ENCODE measurements at places on chromosomes 6 and 20.
A peak's percentile ranks its signal among the peaks of the same experiment; 100 is the strongest.

DNA sequence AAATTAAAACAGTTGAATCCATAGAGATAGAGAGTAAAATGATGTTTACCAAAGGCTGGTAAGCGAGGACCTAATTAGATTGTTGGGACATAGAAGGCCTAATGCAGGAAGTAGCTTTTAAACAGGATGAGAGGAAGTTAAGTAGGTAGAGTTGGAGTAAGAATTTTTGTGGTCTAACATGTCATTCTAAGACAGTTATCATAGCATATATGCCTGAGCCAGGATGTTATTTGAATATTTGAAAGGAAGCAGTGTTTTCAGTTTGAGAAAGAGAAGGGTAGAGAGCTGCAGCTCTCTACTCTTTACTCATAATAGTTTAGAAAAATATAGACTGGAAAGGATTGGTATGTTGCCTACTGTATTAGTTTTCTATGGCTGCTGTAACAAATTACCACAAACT is 121.6 kb downstream of the MEI4 start:
- DNase-seq: no peak

GRCh38 chr6:112389361-112389760 is 42.2 kb downstream of the RFPL4B start:
- no peak for DNase-seq

DNA sequence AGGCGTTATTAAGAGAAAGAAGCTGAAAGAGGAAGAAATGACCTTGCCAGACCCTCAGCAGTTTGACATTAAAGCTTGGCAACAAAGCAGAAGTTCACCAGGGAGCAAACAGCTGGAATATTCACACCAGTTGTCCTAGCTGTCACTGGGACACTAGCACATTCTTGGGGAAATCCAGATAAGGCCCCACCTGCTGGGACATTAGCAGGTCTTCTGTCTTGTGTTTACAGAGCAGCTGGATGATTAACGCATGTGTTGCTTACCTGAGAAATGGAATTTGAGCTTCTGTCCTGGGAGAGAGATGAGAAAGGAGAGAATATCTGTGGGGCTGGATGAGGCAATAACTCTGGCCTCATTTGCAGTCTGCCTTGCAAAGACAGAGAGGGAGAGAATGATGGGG is 137.6 kb upstream of the RIN2 start:
- peak; percentile 0 for DNase-seq

- DNase-seq: no peak
Measured at GRCh38 chr6:149871182-149871581, 7.0 kb upstream of the LRP11 start.

GRCh38 chr20:62986257-62986800 is 20.4 kb downstream of the BHLHE23 start:
- DNase-seq: no peak

Measured in COR-L47 (cell line).